ENCODE measurements at places on chromosomes 13 and 19. TPM values are rescaled to one million over a fixed set of nuclear protein-coding genes. Genes with fewer than 3 reads are reported as not detected.

The TUBB4A gene
- total RNA-seq, result 9.2 TPM

The ZNF729 gene
- 0.08 TPM for total RNA-seq

The TPP2 gene
- total RNA-seq, result 27.1 TPM

The VSIG10L gene
- 8.5 TPM for total RNA-seq

The CRX gene
- not detected for total RNA-seq

The HIPK4 gene
- not detected for total RNA-seq

The KLK15 gene
- not detected for total RNA-seq

The CKAP2 gene
- 32.0 TPM for total RNA-seq

The KLHL1 gene
- total RNA-seq, result not detected
